ENCODE measurements at places on chromosomes 2 and 18. TPM values are rescaled to one million over a fixed set of nuclear protein-coding genes. Genes with fewer than 3 reads are reported as not detected.

The IRS1 gene
- total RNA-seq, result 21.1 TPM

The CHRND gene
- total RNA-seq, result not detected

The TMEM247 gene
- total RNA-seq, result not detected

The CYP27C1 gene
- total RNA-seq, result not detected

The LRRTM4 gene
- not detected for total RNA-seq

The GMPPA gene
- total RNA-seq, result 93.0 TPM

The AQP12B gene
- total RNA-seq, result not detected

The AFF3 gene
- total RNA-seq, result 13.9 TPM

The NYAP2 gene
- total RNA-seq, result not detected

The DSG4 gene
- not detected for total RNA-seq

The GLI2 gene
- total RNA-seq, result 4.7 TPM

The CWC22 gene
- 17.9 TPM for total RNA-seq

The HES6 gene
- total RNA-seq, result 1.3 TPM

The MPP4 gene
- total RNA-seq, result 11.1 TPM

The GALNT13 gene
- total RNA-seq, result not detected

The RGPD4 gene
- not detected for total RNA-seq

The CXCR4 gene
- total RNA-seq, result not detected

The MERTK gene
- total RNA-seq, result 0.28 TPM

The EFEMP1 gene
- 164 TPM for total RNA-seq

The GNLY gene
- total RNA-seq, result not detected

The SLC40A1 gene
- total RNA-seq, result 5.0 TPM

The IKZF2 gene
- 19.4 TPM for total RNA-seq

The LOXL3 gene
- total RNA-seq, result 14.2 TPM

The MCEE gene
- total RNA-seq, result 11.1 TPM

The ALPP gene
- not detected for total RNA-seq

The BCS1L gene
- 39.2 TPM for total RNA-seq

The KLHL29 gene
- total RNA-seq, result 2.5 TPM

The LGALSL gene
- total RNA-seq, result 1.7 TPM

The IL37 gene
- not detected for total RNA-seq

The LIMS4 gene
- 2.5 TPM for total RNA-seq

The TDRD15 gene
- not detected for total RNA-seq

The DSG2 gene
- total RNA-seq, result 1.7 TPM

The SUPT7L gene
- total RNA-seq, result 16.7 TPM

The C2orf68 gene
- 6.8 TPM for total RNA-seq

The IGFBP5 gene
- 392 TPM for total RNA-seq

The STPG4 gene
- 0.28 TPM for total RNA-seq

The TFPI gene
- total RNA-seq, result 93.9 TPM

The CBLN2 gene
- not detected for total RNA-seq

The CXCR2 gene
- total RNA-seq, result not detected

The EVX2 gene
- not detected for total RNA-seq

The ASNSD1 gene
- total RNA-seq, result 67.5 TPM

The PRSS56 gene
- total RNA-seq, result not detected

The VIL1 gene
- not detected for total RNA-seq

The UGT1A5 gene
- not detected for total RNA-seq

The PAIP2B gene
- 0.18 TPM for total RNA-seq
